ENCODE measurements at places on chromosomes 12 and 14.

DNA sequence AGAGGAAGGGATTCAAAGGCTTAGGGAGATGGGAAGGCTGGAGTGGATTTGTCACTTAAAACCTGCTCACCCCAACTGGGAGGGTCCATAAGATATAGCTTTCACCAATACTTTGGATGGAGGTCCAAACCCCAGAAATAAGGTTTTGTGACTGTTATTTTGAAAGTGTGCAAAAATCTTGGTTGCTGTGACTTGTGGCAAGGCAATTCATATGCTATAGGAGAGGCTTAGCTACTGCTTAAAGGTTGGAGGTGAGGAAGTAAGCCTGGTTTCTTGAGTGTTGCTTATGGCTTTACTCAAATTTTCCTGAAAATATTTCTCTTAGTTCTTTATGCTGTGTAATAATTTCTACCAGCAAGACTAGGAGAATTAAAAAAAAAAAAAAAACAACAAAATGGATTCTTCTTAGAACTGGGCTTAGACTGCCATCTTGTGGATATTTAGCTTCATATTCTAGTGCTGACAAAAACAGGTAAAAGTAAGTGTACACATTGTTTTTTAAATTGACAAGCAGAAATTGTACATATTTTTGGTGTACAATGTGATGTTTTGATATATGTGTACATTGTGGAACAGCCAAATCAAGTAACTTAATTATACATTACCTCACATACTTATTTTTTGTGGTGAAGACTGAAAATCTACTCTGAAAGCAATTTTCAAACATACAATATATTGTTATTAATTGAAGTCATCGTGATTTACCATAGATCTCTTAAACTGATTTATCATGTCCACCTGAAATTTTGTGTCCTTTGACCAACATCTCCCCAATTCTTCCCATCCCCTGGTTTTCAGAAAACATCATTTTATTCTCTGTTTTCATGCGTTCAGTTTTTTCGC, 23.0 kb downstream of the PDE6H start:
- DNase-seq: no peak

DNA sequence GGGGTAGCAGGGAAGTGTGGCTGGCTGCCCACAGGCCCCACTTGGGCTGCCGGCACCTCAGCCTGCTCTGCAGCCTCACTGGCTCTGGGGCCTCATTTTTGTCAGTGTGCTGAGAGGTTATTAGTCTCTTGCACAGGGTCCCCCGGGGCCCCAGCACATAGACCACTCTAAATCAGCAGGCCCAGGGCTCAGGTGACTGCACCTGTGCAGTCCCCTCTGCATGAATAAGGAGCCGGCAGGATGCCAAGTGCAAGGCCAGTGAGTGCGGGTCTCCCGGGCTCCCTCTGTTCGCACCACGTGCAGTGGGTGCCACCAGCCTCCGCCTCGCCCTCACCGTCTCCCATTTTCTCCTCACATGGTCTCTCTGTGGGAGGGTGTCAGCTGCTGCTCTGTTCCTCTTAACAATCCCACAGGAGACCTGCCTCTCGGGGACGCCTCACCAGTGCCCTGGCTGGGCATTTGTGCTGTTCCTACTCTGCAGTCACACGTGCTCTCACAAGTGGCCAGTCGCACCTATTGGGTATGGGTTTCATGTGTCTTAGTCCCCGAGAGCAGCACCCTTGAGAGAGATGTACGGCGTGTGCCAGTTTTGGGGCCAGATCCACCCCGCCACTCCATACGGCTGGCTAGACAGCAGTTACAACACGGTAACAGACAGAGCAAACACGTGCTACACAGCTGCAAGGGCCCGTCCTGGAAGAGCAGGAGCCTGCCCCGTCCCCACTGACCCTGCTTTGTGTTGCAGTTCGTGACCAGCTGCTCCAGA, 40.4 kb downstream of the MMAB start:
- DNase-seq: no peak

DNA sequence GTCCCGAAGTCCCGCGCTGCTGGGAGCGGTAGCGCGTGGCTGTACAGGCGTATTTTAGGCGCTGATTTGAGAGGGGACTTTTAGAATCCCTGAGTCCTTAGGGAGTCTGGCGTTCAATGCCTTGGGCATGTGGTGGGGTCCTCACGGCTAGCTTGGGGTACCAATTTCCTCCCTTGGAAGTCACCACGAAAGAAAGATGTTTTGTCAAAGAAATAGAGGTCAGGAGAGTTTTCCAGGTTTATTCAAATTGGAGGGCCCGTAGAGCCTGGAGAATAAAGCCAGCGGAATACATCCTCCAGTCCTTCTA, 63.9 kb downstream of the KLHL28 start:
- no peak for DNase-seq

- no peak for DNase-seq
These were observed 412.5 kb downstream of the ZFP36L1 start for GRCh38 chr14:68380329-68380741.

DNA sequence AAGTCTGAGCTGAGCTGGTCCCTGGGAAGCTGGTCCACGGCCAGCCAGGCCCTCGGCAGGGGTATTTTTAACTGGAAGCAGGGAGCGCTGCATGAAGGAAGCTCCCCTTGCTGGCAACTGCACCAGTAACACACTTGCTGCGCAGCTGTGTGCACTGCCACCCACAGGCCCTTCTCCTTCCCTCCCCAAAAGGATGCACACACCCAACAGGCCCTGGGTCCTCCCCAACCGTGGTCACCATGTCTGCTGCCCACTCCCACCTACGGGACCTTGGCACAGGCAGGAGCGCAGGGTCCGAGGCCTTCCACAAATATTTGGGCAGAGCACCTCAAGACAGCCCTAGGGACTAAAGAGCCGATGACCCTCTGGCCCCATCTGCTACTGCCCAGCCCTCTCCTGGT, 157.0 kb upstream of the PRMT8 start:
- no peak for DNase-seq

GRCh38 chr14:63901434-63902085, 48.8 kb downstream of the SYNE2 start:
- no peak for DNase-seq

DNA sequence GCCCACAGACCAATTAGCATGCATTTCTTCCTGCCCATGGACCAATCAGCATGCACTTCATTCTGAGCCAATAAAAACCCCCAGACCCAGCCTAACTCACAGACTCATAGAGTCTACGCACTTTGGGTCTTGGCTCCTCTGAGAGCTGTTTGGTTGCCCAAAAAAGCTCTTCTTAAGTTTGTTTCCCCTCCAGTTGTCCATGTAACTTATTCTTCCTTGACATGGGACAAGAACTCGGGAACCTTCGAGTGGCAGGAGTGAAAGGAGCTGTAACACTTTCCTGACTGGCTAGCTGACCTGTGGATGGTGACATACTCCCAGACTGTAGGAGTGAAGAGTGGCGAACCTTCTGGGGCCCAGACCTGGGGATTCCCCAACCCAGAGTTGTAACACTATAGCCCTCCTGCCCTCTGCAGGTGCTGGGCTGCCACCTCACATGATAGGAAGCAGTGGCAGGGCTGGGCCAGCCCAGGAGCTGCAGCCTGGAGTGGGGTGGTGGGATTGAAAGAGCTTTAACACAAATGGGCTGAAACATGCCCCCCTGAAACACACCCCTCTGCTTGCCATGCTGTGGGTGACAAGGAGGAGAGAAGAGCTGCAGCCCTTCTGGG, 4.4 kb upstream of the BTBD7 start:
- no peak for DNase-seq

GRCh38 chr14:104332634-104333270, 194.4 kb downstream of the KIF26A start:
- no peak for DNase-seq

GRCh38 chr12:121860257-121860656, 1.6 kb upstream of the HPD start:
- no peak for DNase-seq

Data from stimulated activated CD4-positive, alpha-beta T cell treated with anti-CD3 and anti-CD28 coated beads, Interleukin-15, amount 100 ng/mL, for 1 hour (primary cell).